ENCODE measurements at places on chromosomes 16 and 17.

GRCh38 chr17:73969956-73970355 lies 233.5 kb upstream of the RPL38 start:
- no peaks in the 10 kb centered on the region for H3K4me1 ChIP-seq
- no peak for DNase-seq
- H3K4me3 ChIP-seq, result no peak overlapping the region

DNA sequence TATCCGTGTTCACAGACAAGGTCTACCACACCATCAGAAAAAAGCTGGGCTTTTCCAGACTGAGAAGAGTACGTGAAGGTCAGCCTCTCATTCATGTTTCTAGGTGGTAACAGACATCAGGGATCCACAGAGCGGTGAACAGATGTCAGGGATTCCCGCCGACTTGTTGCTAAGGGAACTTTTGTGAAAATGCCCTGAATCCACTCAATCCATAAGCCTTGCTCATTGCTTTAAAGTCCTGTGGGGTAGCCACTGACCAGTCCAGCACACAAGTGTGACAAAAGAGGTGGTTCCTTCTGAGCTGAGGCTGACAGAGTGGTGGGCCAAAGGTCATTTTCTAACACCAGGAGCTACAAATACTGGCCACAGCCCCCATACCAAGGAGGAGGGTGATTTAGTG lies 5.9 kb downstream of the GAS7 start:
- H3K27ac ChIP-seq, result no peak overlapping the region
- H3K4me1 ChIP-seq, result no peaks in the 10 kb centered on the region
- H3K36me3 ChIP-seq, result no peaks in the 10 kb centered on the region
- H3K27me3 ChIP-seq, result no peaks in the 10 kb centered on the region
- no peak overlapping the region for H3K4me3 ChIP-seq

DNA sequence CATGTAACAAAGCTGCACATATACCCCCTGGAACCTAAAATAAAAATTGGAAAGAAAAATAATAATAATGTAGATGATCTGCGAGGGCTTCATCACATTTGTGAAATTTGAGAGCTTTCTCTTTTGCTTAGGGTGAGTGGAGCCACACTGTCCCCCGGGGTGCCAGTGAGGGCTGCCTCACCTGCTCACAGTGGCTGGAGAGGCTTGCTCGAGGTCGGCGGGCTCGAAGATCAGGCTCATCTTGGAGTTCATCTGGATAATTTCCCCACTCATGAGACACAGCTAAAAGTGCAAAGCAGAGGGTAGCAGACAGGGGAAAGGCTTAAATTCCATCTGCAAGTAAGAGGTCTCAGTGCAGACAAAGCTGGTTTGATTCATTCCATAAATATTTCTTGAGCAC lies 123.8 kb downstream of the DNAH3 start:
- H3K27ac ChIP-seq, result no peak overlapping the region
- H3K4me1 ChIP-seq, result no peaks in the 10 kb centered on the region
- no peak for DNase-seq

DNA sequence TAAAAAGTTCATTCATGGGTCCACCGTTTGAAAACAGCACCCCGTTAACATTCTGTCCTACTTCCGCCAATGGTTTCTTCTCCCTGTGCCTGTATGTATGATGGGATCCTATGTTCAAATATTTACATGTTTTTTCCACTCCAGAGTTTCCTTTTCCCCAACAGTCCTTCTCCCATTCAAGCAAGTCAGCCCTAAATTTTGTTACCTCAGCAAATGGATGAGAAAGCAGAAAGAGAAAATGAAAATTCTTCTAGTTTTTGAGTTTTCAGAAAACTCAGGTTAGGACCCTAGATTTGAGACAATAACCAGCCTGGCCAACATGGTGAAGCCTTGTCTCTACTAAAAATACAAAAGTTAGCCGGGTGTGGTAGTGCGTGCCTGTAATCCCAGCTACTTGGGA lies 3.5 kb upstream of the ERN2 start:
- H3K36me3 ChIP-seq, result no peaks in the 10 kb centered on the region
- peaks cover 4% of the 10 kb centered on the region for H3K27me3 ChIP-seq
- no peak for DNase-seq
- H3K4me3 ChIP-seq, result no peak overlapping the region
- H3K27ac ChIP-seq, result no peak overlapping the region

DNA sequence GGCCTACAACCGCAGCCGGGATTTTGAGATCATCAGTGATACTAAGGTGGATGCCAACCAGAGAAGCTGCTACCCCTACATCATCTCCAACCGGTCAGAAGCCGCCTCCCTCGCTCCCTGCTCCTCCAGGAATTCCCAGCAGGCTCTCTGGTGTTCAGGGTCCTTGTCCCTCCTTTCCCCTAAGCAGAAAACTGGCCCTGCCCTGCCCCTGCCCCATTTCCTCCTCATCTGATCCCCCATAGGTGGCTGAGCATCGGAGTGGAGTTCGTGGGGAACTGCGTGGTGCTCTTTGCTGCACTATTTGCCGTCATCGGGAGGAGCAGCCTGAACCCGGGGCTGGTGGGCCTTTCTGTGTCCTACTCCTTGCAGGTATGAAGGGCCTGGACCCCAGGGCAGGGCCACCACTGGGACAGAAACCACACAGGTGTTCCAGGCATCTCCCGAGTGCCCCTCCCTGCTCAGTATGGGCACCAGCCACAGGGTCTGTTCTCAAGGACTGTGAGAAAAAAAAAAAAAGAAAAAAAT lies 29.8 kb downstream of the ANKRD40 start:
- no peak overlapping the region for H3K4me3 ChIP-seq
- H3K27ac ChIP-seq, result no peak overlapping the region
- no peak for DNase-seq
- no peaks in the 10 kb centered on the region for H3K27me3 ChIP-seq
- peaks cover 24% of the 10 kb centered on the region for H3K4me1 ChIP-seq

GRCh38 chr16:2009791-2010510 lies at the start of gene ZNF598:
ZNF598 (minus strand) TSS chr16:2009821.
- DNase-seq, result peak; percentile 28
- peak within 1 kb of the TSS; percentile 98 for H3K4me3 ChIP-seq
- H3K27ac ChIP-seq, result peak within 1 kb of the TSS; percentile 79

DNA sequence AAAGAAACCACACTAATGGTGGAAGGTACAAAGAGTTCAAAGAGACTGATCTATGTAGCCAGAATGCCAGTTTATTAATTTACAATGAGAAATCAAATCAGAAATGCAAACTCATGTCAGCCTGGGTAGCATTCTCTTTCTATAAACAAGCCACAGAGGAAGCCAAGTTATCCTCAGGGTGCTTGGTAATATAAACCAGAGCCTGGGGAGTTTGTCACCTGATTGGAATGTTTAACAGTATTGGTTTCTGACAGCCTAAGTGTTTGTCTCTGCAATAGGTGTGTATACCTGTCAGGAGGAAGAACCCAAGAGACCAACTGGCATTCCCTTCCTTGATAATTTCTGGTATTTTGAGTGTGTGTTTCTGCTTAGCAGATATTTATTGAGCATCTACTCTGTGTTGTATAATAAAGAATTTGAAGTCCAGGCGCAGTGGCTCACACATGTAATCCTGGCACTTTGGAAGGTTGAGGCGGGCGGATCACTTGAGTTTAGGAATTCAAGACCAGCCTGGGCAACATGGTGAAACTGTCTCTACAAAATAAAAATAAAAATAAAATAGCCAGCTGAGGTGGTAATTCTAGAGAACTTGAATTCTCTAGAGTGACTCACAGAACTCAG lies 3.1 kb upstream of the C17orf58 start:
- peaks cover 20% of the 10 kb centered on the region for H3K4me1 ChIP-seq
- no peaks in the 10 kb centered on the region for H3K36me3 ChIP-seq
- no peak for DNase-seq

- H3K27me3 ChIP-seq, result no peaks in the 10 kb centered on the region
- H3K27ac ChIP-seq, result no peak overlapping the region
- H3K4me3 ChIP-seq, result no peak overlapping the region
These were observed 63.7 kb upstream of the SIAH1 start for GRCh38 chr16:48448841-48449481.

DNA sequence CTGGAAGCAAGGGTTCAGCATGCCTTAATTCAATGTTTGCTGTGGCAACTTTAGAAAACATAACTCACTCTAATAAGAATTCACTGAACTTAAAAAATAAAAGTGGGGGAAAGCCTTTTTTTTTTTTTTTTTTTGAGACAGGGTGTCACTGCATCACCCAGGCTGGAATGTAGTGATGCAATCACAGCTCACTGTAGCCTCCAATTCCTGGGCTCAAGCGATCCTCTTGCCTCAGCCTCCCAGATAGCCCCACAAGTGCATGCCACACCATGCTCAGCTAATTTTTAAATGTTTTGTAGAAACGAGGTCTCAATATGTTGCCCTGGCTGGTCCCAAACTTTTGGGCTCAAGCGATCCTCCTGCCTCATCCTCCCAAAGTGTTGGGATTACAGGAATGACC lies 243.9 kb downstream of the PARN start:
- no peak overlapping the region for H3K4me3 ChIP-seq
- no peaks in the 10 kb centered on the region for H3K36me3 ChIP-seq
- no peak for DNase-seq
- H3K27ac ChIP-seq, result no peak overlapping the region
- H3K27me3 ChIP-seq, result no peaks in the 10 kb centered on the region

DNA sequence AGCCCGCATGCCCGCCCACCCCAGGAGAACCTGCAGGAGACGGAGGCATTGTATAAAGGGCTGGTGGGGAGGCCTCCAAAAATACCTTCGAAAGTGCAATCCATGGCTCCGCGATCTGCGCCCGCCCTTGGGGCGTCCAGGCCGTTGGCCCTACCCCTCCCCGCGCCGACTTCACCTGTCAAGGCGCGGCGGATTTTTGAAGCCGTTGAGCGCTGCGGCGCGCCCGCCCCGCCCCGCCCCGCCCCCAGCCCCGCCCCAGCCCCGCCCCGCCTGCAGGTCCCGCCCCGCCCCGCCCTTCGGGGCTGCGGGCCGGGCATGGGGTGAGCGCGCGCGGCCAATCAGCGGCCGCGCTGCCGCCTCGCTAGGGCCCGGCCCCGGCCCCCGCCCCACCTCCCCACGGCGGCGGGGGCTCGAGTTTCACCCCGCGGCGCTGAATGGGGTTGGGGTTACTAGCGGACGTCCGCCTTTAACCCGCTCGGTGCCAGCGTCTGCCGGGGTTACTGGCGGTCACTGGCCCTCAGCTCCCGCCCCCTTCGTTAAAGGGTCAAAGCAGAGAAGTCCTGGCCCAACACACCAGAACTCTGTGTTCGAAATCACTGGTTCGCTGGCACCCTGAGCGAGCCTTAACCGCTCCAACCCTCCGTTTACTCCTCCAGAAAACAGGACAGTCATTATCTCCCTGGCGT lies 13.2 kb downstream of the SREBF1 start:
- peak overlapping the region; percentile 43 for H3K27ac ChIP-seq
- DNase-seq, result peak; percentile 26
- peak overlapping the region; percentile 71 for H3K4me3 ChIP-seq
- H3K27me3 ChIP-seq, result no peaks in the 10 kb centered on the region
- H3K36me3 ChIP-seq, result no peaks in the 10 kb centered on the region

GRCh38 chr16:88617268-88618031 lies 20.9 kb upstream of the IL17C start:
- peaks cover 13% of the 10 kb centered on the region for H3K36me3 ChIP-seq
- H3K27me3 ChIP-seq, result no peaks in the 10 kb centered on the region
- no peak overlapping the region for H3K4me3 ChIP-seq

- no peaks in the 10 kb centered on the region for H3K36me3 ChIP-seq
- H3K27me3 ChIP-seq, result no peaks in the 10 kb centered on the region
- peaks cover 8% of the 10 kb centered on the region for H3K4me1 ChIP-seq
These were observed 379 bp downstream of the SNX29 start for GRCh38 chr16:11976850-11977375.

DNA sequence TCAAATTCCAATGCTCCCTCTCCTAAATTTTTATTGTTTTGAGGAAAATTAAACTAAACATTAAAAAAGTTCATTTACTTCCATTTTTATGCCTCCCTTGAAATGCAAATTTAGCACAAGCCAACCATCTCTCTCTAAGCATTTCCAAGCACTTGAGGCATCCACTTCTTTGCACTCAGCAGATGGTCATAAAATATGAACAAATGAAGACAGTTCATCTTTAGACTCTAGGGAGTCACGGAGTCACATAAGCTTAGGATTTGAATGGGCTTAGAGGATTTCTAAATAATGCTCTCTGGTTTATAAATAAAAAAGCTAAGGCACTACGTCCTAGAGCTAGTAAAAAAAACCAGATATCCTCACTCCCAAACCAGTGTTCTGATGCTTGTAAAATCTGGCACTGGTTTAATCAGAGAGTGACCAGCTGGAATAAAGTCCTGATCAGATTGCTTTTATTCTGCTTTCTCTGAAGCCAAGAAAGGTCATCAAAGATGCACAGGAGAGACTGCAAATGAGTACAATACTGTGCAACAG lies 204.2 kb downstream of the CA10 start:
- no peaks in the 10 kb centered on the region for H3K36me3 ChIP-seq
- H3K27ac ChIP-seq, result no peak overlapping the region
- no peak overlapping the region for H3K4me3 ChIP-seq
- DNase-seq, result no peak

DNA sequence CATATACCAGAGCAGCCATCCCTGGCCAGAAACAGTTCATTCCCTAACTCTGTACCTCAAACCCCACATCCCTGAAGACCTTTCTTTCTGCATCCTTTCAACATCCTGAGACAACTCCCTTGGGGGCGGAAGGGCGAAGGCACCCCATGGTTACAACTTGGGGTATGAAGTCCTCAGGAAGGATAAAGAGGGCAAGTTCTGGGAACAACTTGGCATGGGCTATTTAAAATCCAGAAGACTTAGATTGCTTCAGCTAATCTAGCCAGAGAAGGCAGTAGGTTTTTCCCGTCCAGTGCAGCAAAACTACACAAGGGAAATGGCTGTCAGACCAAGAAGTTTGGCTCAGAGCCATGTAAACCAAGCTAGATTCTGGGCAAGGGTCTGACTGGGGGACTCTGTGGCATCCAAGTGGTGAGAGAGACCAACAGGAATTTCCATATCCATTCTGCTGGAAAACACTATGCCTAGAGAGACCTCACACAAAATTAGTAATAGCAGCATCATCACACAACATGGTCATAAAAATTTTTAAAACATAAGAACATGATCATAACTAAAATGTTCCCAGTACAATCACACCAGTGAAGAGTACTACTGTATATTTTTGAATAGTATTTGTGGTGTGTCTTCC lies 113.2 kb downstream of the CDYL2 start:
- no peak overlapping the region for H3K27ac ChIP-seq
- no peaks in the 10 kb centered on the region for H3K27me3 ChIP-seq
- no peak overlapping the region for H3K4me3 ChIP-seq

GRCh38 chr16:82671741-82672140 lies 45.0 kb downstream of the CDH13 start:
- H3K4me3 ChIP-seq, result no peak overlapping the region
- H3K27ac ChIP-seq, result no peak overlapping the region
- no peaks in the 10 kb centered on the region for H3K27me3 ChIP-seq
- no peaks in the 10 kb centered on the region for H3K4me1 ChIP-seq
- DNase-seq, result no peak
- H3K36me3 ChIP-seq, result no peaks in the 10 kb centered on the region

DNA sequence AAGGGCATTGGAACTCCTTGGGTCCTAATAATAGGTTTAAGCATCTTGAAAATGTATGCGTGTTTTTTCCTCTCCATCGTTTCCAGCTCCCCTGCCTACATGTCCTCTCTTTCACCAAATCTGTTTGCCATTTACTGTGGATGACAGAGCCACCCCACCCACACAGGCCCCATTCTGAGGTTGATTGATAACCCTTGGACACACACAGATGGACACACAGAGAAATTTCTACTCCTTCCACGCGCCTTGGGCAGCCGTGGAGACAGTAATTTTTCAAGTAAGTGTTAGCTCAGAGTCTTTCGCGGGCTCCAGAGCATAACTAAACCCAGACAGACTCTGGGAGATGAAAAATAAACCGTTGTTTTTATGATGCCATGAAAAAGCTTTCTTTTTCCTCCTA lies 103.3 kb upstream of the NLRP1 start:
- H3K27ac ChIP-seq, result no peak overlapping the region
- no peaks in the 10 kb centered on the region for H3K27me3 ChIP-seq
- no peaks in the 10 kb centered on the region for H3K4me1 ChIP-seq
- no peaks in the 10 kb centered on the region for H3K36me3 ChIP-seq
- no peak overlapping the region for H3K4me3 ChIP-seq
